Activated effector memory CD4-positive, alpha-beta T cell treated with anti-CD3 and anti-CD28 coated beads, Interleukin-2, amount 50 U/mL, for 16 hours (primary cell): ENCODE measurements at places on chromosomes 16 and 17.
A peak's percentile ranks its signal among the peaks of the same experiment; 100 is the strongest.

DNA sequence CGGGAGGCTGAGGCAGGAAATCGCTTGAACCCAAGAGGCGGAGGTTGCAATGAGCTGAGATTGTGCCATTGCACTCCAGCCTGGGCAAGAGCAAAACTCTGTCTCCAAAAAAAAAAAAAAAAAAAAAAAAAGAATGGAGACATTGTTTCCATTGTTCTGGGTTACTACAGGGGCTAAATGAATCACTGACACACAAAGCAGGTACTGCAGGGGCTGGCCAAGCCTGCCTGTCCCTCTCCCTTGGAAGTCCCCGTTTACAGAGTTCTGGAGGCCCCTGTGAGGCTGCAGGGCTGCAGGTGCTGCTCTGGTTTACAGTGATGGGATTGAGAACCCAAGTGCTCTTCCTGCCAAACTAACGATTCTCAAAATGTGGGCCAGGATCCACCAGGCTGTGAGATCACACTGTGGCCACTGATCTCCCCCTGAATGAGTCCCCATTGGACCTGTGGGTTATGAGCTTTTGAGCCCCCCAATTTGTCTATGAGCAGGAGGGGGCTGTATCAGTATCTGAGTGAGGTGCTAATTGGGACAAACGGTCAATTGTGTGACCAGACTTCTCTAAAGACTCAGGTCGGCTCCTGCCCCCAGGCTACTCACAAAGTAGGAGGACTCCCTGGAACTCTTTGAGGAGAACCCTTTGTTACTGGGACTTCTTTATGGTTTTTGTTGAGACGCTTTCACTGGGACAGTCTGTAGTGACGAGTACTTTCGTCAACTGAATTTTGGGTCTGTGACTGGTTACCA lies 39.0 kb downstream of the DNAH17 start:
- DNase-seq: peak; percentile 53

DNA sequence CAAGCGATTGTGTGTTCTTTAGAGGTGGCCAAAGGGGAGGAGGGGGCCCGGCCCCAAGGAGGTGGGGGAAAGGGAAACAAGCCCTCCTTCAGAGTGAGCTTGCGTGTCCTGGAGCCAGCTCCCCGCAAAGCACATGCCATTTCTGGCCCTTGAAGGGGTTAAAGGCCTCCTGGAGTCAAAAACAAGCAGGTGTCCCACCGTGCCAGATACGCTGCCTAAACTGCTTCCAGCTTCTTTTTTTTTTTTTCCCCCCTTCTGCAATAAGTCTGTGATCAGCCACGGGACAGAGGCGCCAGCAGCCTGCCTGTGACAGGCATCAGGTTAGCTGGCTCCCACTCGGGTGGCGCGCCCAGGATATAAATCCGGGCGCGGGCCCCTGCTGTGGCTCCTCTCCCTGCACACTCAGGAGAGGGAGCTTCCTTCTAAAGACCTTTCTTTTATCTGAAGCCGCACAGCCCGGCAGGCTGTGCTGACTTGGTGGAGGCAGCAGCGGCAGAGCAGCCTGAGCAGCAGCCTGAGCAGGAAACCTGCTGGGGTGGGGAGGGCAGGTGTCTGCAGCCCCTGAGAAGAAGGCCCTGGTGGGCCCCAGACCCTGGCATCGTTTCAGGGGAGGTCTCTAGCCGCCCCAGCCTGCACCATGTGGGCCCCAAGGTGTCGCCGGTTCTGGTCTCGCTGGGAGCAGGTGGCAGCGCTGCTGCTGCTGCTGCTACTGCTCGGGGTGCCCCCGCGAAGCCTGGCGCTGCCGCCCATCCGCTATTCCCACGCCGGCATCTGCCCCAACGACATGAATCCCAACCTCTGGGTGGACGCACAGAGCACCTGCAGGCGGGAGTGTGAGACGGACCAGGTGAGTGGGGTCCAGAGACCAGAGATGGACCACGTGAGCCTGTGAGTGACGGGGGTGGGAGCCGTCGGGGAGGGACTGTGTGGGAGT lies at the start of gene WFIKKN2:
Gene WFIKKN2 (plus strand): TSS at position 286 of the 934 bp plus-strand sequence. CDS start 352 bp downstream, at position 638.
- peak; percentile 54 for DNase-seq

GRCh38 chr16:71412270-71413160 lies 29.3 kb downstream of the TLE7 start:
- peak; percentile 82 for DNase-seq

DNA sequence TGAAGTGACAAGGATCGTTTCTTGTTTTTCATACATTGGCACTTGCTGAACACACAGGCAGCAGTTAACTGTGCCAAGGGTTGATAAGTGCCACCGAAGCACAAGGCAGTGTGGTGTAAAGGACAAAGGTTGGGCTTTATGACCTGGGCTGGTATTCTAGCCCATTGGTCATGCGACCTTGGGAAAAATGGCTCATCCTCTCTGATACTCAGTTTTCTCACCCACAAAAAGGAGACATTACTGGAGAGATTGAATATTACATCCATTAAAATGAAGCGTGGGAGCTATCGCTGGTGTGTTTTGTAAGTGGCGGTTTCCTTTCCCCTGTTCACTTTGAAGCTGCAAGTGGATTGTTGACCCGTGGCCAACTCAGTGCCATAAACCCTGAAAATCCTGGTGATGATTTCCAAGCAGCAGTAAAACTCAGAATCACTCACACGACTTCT lies 216.9 kb downstream of the HAPSTR1 start:
- no peak for DNase-seq

GRCh38 chr17:27756467-27757371 lies 43.6 kb downstream of the NOS2 start:
- DNase-seq: peak; percentile 82

DNA sequence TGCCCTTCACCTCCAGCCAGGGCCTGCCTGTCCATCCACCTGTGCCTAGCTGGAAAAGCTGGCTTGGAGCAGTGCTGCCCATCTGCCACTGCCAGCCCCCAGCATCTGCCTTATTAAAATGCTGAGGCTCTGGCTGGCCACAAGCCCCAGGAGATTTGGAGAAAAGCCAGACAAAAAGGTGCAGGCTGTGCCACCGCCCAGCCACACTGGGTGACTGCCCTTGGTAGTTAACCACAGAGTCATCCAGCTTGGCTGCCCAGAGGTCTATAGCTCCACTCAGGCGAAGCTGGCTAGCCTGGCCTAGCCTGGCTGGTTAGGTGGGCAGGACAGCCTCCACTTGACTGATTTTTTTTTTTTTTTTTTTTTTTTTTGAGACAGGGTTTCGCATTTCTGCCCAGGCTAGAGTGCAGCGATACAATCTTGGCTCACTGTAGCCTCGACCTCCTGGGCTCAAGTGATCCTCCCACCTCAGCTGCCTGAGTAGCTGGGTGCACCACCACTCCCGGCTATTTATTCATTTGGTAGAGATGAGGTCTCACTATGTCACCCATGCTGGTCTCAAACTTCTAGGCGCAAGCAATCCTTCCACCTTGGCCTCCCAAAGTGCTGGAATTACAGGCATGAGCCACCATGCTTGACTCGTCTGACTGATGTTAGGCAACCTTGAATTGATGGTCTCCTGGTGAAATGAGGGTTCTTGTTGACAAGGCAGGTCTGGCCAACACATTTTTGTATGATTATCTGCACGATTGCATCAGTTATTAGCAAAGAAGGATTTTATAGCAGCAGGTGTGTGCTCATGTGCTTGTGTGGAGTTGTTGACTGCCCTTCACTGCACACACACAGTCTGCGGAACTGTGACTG lies 103.8 kb downstream of the RAB11FIP4 start:
- no peak for DNase-seq

DNA sequence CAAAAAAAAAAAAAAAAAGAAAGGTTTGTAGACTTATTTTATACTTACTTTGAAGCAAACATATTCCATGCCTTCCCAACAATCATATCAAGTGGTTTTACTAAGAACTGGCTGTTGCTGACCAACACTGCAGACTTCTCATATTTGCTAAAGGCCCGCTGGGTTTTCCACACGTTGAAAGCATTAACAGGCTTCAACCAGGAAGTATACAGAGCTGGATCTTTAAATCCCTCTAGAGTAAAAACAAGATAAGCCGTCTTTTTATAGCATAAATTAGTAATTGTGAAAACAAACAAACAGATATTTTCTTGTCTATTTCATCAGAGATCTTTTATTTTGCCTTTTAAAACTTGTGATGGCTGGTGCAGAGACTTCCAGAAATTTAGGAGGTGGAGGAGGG lies 29.1 kb downstream of the TUBD1 start:
- DNase-seq: no peak

DNA sequence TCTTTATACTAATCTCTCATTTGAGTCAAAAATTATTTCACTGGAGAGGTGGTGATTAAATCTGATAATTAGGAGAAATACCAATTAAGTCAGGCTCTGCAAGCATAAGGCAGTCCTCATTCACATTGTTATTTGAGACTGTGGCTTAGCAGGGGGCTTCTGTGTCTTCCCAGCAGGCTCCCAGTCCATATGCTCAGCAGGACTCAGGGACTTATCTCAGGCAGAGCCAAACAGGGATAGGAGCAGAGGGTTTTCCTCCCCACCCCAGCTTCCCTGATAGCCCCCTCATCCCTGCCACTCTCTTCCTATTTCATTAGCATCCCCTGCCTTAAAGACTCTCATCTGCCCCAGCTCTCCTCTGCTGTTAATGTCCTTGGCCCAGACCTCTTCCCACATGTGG lies 104.3 kb upstream of the DNAH9 start:
- DNase-seq: no peak

DNA sequence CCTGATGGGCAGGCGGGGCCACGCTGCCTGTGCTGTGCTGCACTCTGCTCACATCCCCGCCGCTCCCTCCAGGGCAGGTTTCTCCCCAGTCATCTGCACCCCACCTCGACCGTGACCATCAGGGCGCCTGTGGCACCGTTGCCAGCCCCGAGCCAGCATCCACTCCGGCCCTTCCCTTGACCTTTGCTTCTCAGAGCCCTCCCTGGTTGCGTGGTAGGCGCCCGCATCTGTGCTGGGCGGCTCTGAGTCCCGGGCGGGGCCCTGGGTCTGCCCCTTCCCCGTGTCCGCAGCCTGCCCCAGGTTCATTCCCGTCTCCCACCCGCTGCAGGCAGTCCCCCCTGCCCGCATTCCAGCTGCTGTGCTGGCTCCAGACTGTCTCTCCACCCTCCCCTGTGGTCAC lies 33.2 kb downstream of the ZNF750 start:
- DNase-seq: no peak

DNA sequence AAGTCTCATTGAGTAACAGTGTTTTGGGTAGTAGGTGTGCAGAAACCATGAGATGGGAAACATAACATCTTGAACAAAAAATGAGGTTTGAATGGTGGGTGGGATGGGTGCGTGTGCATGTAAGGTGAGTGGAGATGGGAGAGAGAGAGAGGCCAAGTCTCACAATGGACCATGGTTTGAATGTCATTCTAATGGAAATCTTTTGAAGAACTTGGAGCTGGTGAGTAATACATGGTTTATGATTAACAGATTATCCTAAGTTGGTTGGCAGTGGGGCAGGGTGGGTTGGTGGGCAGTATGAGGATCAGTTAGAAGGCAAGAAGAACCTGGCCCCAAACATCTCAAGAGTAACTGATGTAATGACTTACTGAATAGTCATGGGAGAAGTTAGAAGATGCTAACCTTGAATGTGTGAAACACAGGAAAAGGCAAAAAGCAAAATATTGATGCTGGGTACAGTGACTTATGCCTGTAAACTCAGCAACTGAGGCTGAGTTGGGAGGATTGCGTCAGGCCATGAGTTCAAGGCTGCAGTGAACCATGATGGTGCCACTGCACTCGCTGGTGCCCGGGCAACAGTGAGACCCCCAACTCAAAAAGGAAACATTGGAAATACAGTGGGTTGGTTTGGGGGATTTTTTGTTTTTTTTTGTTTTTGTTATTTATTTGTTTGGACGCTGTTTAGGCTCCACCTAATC lies 32.7 kb downstream of the ZNF207 start:
- DNase-seq: no peak

GRCh38 chr16:4316108-4316863 lies 419 bp downstream of the GLIS2 start:
- DNase-seq: no peak

GRCh38 chr17:31311526-31311925 lies 2.3 kb downstream of the EVI2B start:
- DNase-seq: no peak

DNA sequence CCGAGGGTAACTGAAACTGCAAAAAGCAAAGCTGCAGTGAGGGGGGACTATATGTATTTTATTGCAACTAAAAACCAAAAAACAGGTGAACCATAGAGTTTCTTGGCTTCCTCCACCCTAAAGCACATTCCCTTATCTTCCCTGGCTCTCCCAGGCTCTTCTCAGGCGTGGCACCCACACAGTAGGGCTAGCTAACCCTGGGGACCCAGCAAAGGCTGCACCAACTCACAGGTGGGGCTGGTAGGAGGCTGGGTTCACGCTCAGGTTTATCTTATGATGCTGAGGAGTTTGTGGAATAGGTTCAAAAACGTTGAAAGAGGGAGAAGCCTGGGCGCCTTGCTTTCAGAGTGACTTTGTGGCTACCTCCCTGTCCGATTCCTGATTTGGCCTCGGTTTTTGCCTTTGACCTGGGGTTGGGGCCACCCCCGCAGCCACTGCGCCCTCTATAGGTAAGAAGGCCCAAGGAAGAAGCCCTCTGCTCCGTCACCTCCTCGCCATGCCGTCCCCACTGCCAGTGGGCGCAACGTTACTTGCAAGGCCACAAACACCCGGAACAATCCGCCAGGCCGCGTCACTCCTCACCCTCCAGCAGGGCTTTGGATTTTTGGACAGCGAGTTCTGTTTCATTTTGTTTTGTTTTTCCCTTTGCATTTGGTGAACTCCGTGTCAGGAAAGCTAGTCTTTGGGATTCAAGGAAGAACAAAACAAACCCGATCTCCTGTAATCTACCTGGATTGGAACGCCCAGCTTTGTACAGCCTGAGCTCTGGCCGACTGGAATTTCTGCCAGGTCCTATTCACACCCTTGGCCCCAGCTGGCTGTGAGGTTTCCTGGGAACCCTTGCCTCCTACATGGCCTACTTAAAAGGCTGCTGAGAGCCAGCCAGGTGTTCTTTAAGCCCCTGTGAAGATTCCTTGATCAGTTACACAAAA lies 60.8 kb downstream of the TBC1D16 start:
- DNase-seq: peak; percentile 57

GRCh38 chr17:50533720-50534148 lies 1.2 kb downstream of the EPN3 start:
- no peak for DNase-seq

DNA sequence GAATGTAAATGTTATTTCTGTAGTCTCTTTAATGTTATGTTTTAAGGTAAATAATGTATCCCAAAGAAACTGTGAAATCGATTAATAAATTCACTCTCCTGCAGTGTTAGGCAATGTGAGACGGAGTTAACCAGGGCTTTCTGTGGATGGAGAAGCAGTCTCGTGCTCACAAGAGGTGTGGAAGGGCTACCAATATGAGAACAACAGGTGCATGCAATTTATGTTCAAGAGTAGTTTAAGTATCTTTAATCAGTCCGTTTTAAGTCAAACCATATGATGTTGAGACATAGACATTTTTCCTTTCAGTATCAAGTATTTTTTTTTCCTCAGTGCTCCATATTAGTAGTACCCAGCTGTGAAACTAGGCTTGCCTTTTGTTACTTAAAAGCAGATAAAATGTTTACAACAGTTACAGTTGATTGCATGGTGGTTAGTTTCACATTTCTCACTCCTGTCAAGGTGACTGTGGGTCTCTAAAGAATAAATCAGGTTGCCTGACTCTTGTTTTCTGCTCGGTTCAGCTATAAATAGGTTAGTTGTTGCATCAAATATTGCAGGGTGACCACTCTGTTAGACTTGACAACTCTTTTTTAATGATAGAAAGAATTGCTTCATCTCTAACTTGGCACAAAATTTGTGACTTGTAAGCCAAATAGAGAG lies 54.4 kb downstream of the COX10 start:
- no peak for DNase-seq
